ENCODE measurements at places on chromosomes 3 and 15.

- no peak for DNase-seq
Observed at GRCh38 chr3:61448378-61448777, 113.0 kb upstream of the PTPRG start.

DNA sequence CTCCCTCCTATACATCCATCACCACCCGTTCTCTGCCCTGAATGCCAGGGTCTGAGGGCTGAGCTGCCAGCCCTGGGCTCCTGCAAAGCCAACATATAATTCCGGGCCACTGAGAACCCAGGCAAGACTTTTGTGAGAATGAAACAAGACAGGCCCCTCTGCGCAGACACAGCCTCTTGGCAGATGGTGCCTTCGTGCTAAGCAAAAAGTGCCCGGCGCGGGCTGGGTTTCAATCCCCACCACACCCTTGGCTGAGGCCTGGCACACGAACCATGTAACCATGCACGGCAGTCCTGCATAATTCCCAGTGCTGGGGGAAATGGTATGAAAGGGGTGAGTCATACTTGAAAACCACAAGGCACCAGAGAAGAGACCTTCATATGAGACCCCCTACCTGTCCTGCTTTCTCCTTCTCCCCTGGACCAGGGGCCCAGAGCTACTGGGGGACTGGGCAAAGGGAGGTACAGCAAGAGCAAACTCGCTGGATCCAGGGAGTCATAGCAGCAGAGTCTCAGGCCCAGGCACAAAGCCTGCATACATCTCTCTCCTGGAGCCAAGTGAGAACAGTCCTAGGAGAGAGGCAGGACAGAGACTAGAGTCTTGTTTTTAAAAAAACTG, 26.1 kb upstream of the LOXL1 start:
- no peak for DNase-seq

DNA sequence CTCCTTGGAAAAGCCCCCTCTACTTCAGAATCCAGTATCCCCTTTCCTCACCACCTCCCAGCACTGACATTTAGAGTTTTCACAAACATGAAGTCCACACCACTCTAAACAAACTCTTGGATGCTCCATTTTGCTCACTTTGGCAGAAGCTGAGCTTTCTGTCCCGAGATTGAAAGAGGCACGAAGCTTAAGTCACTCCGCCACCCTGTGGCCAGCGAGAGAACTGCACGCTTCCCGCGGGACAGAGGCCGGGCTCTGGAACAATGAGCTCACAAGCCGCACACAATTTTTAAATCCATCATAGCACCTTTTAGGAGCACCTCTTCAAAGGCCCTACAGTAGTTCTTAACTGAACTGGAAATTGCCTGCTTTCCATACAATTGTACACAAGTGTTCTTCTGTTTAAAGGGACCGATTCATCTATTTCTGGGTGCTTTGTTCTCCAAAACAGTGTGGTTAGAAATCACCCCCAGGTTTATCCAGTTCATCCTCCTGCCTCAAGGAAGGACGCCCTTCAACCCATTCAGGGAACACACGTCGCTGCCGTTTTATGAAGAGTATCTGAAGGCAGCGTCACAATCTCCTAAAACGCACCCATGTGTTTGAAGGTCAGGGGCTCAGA, 226.1 kb downstream of the VPS13C start:
- DNase-seq, result peak; percentile 55

DNA sequence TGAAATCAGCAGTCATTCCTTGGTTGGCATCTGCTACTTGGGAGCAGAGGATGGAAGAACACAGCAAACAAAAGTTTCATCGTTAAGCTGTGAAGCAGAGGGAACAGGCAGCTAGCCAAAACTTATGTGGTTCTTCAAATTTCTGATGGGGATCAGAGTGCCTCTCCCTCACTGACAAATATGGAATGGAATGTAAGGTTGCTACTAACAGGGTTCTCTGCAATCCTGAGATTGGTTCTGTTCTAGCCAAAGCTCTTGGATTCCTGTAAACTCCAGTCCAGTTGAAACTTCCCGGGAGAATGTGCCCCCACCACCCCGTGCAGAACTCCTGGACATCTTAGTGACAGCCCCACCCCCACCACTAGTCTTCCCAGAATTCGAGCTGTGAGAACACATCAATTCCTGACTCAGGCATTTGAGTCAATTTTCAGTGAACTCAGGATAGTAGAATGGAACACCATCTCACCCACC, 55.9 kb upstream of the PHLDB2 start:
- peak; percentile 96 for DNase-seq

GRCh38 chr15:98964466-98965133, 43.0 kb downstream of the PGPEP1L start:
- DNase-seq, result no peak

GRCh38 chr3:186255703-186256331, 106.2 kb downstream of the DGKG start:
- DNase-seq, result peak; percentile 61

GRCh38 chr3:194194757-194195085, 58.8 kb downstream of the HES1 start:
- no peak for DNase-seq

DNA sequence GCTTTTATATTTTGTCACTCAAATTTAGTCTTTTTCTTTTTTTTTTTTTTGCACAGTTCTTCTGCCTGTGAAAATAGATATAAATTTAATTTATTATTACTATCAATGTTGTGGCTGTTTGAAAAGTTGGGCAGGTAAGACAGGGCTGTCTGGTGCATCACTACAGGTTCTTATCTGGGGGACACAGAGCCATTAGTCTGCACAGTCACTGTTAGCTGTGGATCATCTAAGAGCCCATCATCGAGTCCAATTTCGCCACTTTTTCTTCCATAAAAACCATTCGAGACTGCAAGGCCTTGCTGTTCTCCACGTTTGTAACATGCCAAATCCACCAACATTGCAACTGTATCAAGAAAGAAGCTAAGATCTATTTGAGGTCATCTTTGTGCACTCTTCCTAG, 325.6 kb upstream of the UMPS start:
- DNase-seq, result no peak

- no peak for DNase-seq
Observed at GRCh38 chr3:25536521-25537391, 108.7 kb downstream of the RARB start.

- no peak for DNase-seq
Observed at GRCh38 chr15:39784125-39784524, 1.5 kb upstream of the FSIP1 start.

- no peak for DNase-seq
Observed at GRCh38 chr15:48375767-48376166, 44.5 kb downstream of the DUT start.

DNA sequence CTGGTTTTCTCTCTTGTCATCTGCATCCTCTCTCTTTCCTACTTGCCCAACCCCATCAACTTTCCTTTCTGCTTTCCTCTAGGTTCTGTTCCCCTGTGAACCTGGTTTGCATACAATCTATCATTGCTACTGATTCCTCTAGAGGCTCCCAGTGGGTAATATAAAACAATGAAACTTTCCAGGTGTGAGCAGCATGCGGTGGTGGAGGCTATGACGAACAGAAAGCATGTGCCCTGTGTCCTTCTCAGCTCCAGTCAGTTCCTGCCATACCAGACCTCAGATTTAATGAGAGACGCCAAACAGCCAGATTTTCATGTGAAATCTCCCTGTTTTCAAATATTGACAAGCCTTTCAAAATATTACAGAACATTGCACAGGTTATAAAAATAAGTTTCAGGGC, 3.5 kb upstream of the ACAP2 start:
- DNase-seq, result no peak

GRCh38 chr15:79881668-79882067, 15.1 kb downstream of the MTHFS start:
- no peak for DNase-seq

GRCh38 chr15:50590288-50590687, 43.8 kb upstream of the USP50 start:
- no peak for DNase-seq

DNA sequence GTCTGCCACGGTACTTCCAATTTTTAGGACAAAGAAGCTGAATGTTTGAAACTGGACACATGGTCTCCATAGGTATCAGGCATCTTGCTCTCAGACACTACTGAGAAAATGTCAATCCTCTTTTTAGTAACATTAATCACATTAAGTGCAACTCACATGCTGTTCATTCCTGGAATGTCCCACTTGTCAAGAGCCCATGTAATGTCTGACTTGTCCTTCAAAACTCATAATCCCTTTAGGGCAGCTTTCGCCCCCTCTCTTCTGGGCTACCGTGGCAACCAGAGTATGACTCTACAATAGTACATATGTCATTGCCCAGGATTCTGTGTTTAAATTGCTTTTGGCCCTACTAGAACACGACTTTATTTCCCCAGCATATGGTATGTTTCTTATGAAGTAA, 12.3 kb downstream of the NUDT16 start:
- no peak for DNase-seq

GRCh38 chr15:27353856-27354255, 382.9 kb downstream of the GABRG3 start:
- no peak for DNase-seq

DNA sequence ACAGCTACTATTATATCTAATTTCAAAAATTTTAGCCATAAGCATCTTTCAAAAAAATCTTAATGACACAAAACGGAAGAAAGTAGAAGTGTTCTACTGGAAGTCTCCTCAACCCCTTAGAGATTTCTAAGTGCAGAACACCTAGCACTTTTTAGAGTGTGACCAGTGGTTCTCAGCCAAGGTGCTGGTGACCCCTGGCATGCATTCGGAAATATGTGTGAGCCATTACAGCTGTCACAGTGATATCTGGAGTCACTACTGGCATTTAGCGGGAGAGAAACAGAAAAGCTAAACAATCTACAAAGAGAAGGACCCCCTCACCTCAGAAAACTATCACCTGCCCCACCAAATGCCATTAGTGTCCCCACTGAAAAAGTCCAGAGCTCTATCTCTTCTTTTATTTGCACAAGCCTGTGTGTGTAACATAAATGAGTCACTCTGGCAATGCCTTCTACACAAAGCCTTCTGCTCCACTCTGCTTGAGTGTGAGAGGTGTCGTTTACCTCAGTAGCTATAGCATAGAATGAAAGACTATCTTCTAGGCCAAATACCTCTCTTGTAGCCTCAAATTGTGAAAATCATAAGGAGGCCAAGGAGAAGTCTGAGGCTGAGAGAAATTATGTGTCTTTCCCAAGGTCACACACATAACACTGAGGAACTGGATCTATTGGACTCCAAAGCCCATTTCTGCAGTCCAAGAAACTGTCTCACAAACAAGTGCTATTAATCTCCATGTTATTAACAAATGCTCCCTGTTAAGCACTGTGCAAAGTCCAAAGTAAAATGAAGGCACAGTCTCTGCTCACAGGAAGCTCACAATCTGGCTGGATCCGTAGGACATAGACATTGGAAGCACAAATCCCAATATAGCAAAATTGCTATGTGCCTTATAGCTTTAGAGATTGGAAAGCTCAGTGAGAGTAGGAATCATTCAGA, 28.5 kb upstream of the KCNMB2 start:
- no peak for DNase-seq
